Ureter (tissue), 1 donor: ENCODE measurements at places on chromosomes 2 and 18. TPM values are rescaled to one million over a fixed set of nuclear protein-coding genes. Genes with fewer than 3 reads are reported as not detected.

DNA sequence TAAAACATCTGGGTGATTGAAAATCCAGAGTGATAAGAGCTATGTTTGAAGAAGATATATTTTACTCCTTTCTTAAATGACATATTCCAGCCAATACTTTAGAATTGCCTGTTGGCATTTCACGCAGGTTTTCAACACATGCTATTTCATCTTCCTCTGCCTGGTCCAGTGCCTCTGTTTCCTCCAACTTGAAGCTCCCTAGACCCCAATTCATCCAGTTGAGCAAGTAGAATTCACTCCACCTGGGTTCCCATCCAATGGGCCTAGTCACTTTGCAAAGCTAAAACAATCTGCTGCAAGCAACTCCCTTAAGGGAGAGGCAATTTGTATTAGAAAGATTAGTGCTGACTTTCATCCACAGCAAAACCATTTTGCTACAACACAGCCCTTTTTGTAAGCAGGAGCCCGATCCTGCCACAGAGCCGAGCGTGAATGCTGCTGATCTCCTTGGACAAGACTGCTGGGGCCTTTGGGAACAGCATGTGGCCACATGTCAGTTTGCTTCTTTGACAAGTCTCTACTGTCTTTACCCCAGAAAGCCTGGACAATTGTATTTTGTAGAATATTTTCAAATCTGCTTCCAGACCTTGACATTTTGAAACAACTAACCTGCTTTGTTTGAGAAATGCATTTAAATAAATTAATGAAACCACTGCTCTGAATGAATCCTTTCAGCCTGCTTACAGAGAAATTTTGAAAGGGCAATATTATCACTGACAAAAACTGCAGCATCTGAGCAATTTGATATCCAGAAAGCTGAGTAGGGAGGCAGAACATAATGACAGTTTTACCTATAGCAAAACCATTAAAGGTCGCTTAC is 259.1 kb downstream of the TDRD15 start:
- no peak for DNase-seq

DNA sequence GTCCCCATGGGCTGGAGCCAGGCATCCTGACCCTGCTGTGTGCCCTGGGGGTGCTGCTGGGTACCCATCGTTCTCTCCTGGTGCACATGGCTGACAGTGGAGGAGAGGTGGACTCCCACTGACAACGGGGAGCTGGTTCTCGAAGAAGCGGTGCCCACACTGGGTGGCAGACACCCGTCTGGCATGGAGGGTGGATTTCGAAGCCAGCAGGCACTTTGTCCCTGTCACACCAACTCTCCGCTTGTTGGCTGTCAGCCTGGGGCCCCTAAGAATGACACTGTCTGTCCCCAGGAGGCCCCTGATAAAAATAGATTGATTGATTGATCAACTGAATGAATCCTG is 55.4 kb downstream of the RTP5 start:
- DNase-seq: no peak

DNA sequence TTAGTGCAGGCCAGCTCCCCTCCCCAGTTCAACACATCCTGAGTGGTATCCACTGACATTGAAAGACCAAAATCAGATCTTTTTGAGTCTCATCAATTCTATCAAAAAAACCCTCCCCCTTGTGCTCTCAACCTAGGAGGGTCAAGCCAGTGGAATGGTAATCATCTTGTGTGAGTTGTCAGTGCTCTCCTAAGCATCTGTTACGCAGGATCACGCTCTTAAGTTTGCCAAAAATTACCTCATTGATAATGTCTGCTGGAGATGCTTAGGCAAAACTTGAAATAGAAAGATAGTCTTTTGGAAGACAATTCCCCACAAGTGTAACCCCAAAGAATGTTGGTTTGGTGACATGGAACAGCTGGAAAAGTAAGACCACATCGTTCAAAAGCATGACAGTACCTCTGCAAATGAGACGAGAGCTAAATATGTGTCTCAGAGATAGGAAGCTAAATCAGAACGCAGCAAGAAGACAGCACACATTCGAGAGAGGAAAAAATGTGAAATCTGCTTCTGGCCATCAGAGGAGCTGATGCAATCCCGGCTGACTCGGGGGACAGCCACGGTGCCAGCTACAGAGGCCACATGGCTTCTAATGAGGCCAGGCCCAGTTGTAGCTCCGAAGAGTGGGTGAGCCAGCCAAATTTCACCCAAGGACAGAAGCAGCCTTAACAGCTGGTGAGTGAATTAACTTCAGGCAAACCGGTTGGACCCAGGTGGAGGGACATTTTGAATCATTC is 753.9 kb downstream of the RNF144A start:
- DNase-seq: no peak

RESP18 gene
- not detected for total RNA-seq

ERFE gene
- 1.8 TPM for total RNA-seq

DNA sequence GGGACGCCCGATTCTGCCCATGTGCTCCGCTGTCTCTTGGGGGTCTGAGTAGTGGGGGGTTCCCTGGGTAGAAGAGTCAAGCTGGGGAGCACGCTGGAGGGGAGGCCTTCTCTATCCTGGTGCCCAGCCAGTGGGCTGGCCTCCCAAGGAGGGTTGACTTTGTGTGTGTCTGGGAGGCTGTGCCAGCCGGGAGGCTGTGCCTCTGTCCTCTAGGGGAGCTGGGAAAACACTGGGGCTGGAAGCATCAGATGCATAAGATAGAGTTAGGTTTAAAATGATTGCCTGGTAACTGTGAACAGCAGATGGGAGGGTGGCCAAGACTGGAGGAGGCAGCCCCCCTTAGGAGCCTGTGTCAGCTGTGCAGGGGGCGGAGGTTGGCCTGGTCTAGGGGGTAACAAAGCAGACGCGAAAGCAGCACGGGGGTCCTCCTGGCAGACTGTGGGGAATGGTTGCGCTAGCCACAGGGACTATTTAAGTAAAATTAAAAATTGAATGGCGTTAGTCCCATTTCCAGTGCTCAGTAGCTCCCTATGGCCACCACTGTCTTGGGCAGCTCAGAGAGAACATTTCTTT is 1.3 kb downstream of the ING5 start:
- DNase-seq: no peak

GRCh38 chr2:43240766-43241150 is 14.4 kb upstream of the ZFP36L2 start:
- no peak for DNase-seq

DNA sequence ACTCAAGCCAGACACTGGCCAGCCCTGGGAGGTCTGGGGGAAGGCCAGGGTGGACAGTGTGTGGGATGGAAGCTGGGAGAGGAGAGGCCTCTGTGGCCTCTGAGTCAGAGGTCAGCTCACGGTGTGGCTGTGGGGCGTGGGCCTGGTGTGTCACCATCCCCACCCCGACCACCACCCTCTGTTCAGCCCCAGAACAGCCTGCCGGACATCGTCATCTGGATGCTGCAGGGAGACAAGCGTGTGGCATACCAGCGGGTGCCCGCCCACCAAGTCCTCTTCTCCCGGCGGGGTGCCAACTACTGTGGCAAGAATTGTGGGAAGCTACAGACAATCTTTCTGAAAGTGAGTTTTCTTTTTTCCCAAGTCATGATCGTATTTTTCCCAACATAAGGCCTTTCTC is 110.5 kb downstream of the DYSF start:
- no peak for DNase-seq

- no peak for DNase-seq
These were observed 190.5 kb upstream of the TWIST2 start for GRCh38 chr2:238657132-238658053.

CCDC93 gene
- total RNA-seq: 36.4 TPM
